ENCODE measurements at places on chromosomes 6 and 20.

DNA sequence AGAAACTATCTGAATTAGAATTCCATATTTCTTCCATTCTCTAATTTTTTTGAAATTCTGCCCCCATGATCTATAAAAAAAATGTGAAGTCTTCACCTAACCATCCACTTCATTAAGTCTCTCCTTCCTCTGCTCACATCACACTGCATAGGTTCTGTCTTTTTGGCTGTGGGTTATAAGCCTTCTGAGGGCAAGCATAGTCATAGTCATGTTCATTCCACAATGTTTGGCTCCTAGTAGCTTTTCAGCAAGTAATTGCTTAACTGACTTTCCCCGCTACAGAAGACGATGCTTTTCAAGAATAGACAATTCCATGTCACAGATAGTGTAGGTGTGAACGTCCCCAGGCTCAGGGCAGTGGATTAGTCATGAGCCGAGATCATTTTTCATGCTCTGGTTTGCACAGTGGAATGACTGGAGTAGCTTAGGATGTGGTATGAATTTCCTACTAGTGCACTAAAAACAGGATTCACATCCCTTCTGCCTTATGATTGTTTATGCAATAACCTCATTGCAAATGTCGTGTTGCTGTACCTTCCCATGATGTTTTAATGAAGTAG is 29.1 kb downstream of the WRNIP1 start:
- H3K27ac ChIP-seq = no peak overlapping the region
- peaks cover 14% of the 10 kb centered on the region for H3K4me1 ChIP-seq
- H3K36me3 ChIP-seq = no peaks in the 10 kb centered on the region
- H3K27me3 ChIP-seq = no peaks in the 10 kb centered on the region
- H3K4me3 ChIP-seq = no peak overlapping the region

GRCh38 chr6:97305414-97306066 is 22.5 kb upstream of the MMS22L start:
- no peaks in the 10 kb centered on the region for H3K36me3 ChIP-seq
- DNase-seq = no peak
- H3K27me3 ChIP-seq = no peaks in the 10 kb centered on the region
- no peak overlapping the region for H3K4me3 ChIP-seq
- no peaks in the 10 kb centered on the region for H3K4me1 ChIP-seq
- H3K27ac ChIP-seq = no peak overlapping the region

GRCh38 chr6:85362652-85363310 is 87.1 kb upstream of the NT5E start:
- no peaks in the 10 kb centered on the region for H3K4me1 ChIP-seq
- DNase-seq = no peak
- no peak overlapping the region for H3K27ac ChIP-seq
- no peaks in the 10 kb centered on the region for H3K27me3 ChIP-seq
- no peak overlapping the region for H3K4me3 ChIP-seq

DNA sequence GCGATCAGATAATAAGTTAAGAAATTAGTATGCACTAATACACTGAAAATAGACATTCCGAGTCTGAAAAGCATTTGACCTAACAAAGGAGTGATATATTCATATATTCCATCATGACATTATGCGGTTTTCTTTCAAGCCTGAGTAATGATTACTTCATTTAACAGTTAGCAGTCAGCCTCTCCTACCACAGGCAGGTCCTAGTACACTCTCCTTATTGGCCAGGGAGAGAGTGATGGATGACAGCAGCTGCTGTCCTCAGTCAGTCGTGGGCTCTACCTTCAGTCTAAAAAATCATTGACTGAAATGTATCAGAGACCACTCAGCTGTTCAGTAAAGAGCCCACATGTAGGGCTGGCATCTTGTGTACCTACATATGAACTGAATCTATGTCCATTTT is 33.2 kb upstream of the VGLL2 start:
- no peaks in the 10 kb centered on the region for H3K4me1 ChIP-seq
- no peak overlapping the region for H3K4me3 ChIP-seq
- no peak for DNase-seq
- H3K27ac ChIP-seq = no peak overlapping the region
- H3K27me3 ChIP-seq = no peaks in the 10 kb centered on the region

GRCh38 chr6:143123941-143124340 is 63.3 kb downstream of the AIG1 start:
- H3K4me3 ChIP-seq = no peak overlapping the region
- no peaks in the 10 kb centered on the region for H3K27me3 ChIP-seq
- H3K4me1 ChIP-seq = no peaks in the 10 kb centered on the region
- no peak overlapping the region for H3K27ac ChIP-seq

DNA sequence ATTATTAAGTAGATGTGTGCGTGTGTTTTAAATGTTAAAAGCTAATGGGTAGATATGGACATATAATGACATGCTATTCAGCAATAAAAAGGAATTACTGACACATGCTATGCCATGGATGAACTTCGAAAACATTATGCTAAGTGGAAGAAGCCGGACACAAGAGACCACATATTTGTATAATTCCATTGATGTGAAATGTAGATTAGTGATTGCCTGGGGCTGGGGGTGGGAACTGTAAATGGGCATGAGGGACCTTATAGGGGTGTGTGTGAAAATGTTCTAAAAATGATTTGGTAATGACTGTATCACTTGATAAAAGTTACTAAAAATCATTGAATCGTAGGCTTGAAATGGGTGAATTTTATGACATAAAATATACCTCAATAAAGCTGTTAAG is 104.5 kb upstream of the BEND3 start:
- H3K27me3 ChIP-seq = no peaks in the 10 kb centered on the region
- H3K27ac ChIP-seq = no peak overlapping the region
- DNase-seq = no peak
- no peak overlapping the region for H3K4me3 ChIP-seq

- peaks cover 23% of the 10 kb centered on the region for H3K4me1 ChIP-seq
- no peak overlapping the region for H3K4me3 ChIP-seq
- H3K27ac ChIP-seq = no peak overlapping the region
These were observed 5.4 kb downstream of the DLL1 start for GRCh38 chr6:170285482-170285881.

DNA sequence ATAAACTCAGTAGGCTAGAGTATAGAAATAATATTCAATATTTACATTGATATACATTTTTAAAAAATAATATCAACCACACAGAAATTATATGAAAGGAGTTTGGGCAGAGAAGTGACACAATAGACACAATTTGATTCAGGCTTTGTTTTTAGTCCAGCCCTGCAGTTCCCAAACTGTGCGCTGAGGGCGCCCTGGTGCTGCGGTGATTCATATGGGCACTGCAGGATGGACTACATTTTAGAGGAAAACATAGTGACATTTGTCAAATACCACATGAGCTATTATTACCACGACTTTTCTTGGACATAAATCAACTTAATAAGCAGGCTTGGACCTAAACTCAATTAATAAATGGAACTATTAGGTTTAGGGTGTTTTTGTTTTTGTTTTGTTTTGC is 364.3 kb upstream of the ID4 start:
- H3K27ac ChIP-seq = no peak overlapping the region
- H3K4me1 ChIP-seq = no peaks in the 10 kb centered on the region
- no peak overlapping the region for H3K4me3 ChIP-seq
- H3K36me3 ChIP-seq = no peaks in the 10 kb centered on the region
- no peaks in the 10 kb centered on the region for H3K27me3 ChIP-seq
- no peak for DNase-seq

GRCh38 chr6:167396068-167396658 is 71.3 kb downstream of the TTLL2 start:
- no peaks in the 10 kb centered on the region for H3K27me3 ChIP-seq
- no peak for DNase-seq
- no peak overlapping the region for H3K27ac ChIP-seq
- no peaks in the 10 kb centered on the region for H3K36me3 ChIP-seq
- H3K4me3 ChIP-seq = no peak overlapping the region

- H3K27ac ChIP-seq = no peak overlapping the region
- H3K4me1 ChIP-seq = peaks cover 66% of the 10 kb centered on the region
- H3K4me3 ChIP-seq = no peak overlapping the region
- no peaks in the 10 kb centered on the region for H3K27me3 ChIP-seq
- DNase-seq = no peak
These were observed 6.2 kb downstream of the PTPN1 start for GRCh38 chr20:50516180-50516934.

- no peak within 1 kb of the TSS for H3K4me3 ChIP-seq
- no peaks in the 10 kb centered on the region for H3K4me1 ChIP-seq
- H3K36me3 ChIP-seq = no peaks in the 10 kb centered on the region
- no peaks in the 10 kb centered on the region for H3K27me3 ChIP-seq
These were observed at the start of gene CRISP1 for GRCh38 chr6:49866485-49866943. CRISP1 (minus strand) TSS chr6:49866535; CDS start chr6:49857400, 9,135 bp downstream.

GRCh38 chr6:70549327-70549726 is 17.4 kb upstream of the SDHAF4 start:
- H3K36me3 ChIP-seq = no peaks in the 10 kb centered on the region
- no peaks in the 10 kb centered on the region for H3K27me3 ChIP-seq
- H3K4me3 ChIP-seq = no peak overlapping the region
- no peak for DNase-seq
- no peaks in the 10 kb centered on the region for H3K4me1 ChIP-seq

DNA sequence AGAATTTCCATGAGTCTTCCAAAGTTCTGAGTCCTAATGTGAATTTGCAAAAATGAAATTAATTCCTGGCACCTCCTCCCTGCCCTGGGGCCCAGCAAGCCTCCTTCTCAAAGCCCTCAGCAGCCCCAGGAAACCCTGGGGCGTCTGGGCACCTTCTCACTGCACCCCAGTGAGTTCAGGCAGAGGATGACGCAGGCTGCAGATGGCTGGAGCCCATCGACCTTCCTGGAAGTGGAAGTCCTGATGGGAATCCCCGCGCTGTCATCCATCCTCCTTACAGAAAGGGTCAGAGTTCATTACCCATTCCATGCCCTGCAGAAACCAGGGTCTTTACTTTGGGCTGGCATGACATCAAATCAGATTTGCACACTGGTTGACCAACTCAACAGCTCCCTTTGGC is 31.6 kb downstream of the DLL1 start:
- no peak overlapping the region for H3K4me3 ChIP-seq
- H3K36me3 ChIP-seq = no peaks in the 10 kb centered on the region
- no peaks in the 10 kb centered on the region for H3K4me1 ChIP-seq
- no peak for DNase-seq
- peaks cover 15% of the 10 kb centered on the region for H3K27me3 ChIP-seq
- no peak overlapping the region for H3K27ac ChIP-seq

- H3K4me3 ChIP-seq = no peak overlapping the region
- no peak for DNase-seq
- no peaks in the 10 kb centered on the region for H3K36me3 ChIP-seq
- H3K27ac ChIP-seq = no peak overlapping the region
These were observed 122.0 kb upstream of the BMP5 start for GRCh38 chr6:55997223-55997874.

- no peak overlapping the region for H3K4me3 ChIP-seq
- no peak for DNase-seq
- peaks cover 9% of the 10 kb centered on the region for H3K36me3 ChIP-seq
- no peaks in the 10 kb centered on the region for H3K27me3 ChIP-seq
- no peaks in the 10 kb centered on the region for H3K4me1 ChIP-seq
These were observed 5.0 kb downstream of the FOXP4 start for GRCh38 chr6:41551086-41551700.

Measured in tibial nerve (tissue), 4 donors.